ENCODE measurements at places on chromosomes 5 and 9.
A peak's percentile ranks its signal among the peaks of the same experiment; 100 is the strongest.

DNA sequence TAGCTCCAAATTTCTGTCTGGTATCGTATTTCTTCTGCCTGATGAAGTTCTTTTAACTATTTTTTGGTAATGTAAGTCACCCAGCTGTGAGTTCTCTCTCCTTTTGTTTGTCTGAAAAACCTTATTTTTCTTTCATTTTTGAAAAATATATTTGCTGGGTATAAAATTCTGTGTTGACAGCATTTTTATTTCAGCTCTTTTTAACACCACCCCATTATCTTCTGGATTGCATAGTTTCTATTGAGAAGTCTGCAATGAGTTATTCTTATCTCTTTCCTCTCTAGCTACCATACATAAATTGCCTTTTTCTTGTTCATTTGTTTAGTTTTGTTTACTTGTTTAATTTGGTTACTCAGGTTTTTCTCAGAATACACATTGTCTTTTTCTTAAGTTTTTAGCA is 109.1 kb downstream of the NSG2 start:
- no peak for DNase-seq

DNA sequence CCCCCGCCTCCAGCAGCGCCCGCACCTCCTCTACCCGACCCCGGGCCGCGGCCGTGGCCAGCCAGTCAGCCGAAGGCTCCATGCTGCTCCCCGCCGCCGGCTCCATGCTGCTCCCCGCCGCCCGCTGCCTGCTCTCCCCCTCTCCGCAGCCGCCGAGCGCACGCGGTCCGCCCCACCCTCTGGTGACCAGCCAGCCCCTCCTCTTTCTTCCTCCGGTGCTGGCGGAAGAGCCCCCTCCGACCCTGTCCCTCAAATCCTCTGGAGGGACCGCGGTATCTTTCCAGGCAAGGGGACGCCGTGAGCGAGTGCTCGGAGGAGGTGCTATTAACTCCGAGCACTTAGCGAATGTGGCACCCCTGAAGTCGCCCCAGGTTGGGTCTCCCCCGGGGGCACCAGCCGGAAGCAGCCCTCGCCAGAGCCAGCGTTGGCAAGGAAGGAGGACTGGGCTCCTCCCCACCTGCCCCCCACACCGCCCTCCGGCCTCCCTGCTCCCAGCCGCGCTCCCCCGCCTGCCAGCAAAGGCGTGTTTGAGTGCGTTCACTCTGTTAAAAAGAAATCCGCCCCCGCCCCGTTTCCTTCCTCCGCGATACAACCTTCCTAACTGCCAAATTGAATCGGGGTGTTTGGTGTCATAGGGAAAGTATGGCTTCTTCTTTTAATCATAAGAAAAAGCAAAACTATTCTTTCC is 19.3 kb downstream of the CDKN2A start:
- no peak for DNase-seq

DNA sequence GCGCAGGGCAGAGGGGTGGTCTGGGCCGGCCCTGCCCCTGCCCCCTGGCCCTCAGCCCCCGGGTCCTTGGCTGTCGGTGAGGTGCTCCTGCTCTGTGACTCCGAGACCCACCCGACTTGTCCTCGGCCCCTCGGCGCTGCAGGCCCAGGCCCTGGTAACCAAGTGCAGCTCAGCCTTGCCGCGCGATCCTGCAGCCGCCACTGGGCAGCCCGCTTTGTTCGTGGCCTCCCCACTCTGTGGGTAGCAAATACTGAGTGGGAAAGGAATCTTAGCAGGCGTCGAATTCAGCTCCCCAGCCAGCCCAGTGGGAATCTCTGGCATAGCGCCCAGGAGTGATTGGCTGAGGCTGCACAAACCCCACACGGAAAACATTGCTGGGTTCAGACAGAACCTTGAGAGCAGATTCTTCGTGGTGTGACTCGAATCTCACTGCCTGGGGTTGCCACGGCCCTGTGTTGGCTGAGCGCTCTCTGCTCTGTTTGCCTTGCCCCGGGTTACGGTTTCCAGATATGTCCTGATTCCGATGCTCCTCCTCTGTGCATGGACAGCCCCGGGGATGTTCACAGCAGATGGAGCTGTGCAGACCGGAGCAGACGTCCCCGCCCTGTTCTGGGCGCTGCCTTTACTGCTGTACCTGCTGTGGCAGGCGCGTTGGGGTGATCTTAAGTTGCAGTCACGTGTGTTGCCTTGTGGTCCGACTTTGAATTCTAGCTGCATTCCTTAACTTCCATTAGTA is 13.4 kb upstream of the EXOC3 start:
- no peak for DNase-seq

DNA sequence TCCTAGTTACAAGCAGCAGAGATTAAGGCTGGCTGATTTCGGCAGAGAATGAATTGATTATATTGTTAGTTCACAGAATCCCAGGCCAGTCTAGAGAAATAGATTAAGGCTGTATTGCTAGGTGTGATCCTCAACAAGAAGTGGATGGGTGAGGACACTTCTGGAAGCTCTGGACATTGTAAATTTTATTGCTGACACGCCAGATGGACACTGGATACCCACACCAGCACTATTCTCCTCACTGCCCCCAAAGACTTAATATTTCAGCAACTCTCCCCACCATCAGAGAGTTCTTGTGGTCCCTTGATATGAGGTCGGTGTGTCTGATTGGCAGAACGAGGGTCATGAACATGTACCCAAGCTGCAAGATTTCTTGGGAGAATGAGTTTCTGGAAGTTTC is 171.6 kb upstream of the EGFLAM start:
- no peak for DNase-seq

DNA sequence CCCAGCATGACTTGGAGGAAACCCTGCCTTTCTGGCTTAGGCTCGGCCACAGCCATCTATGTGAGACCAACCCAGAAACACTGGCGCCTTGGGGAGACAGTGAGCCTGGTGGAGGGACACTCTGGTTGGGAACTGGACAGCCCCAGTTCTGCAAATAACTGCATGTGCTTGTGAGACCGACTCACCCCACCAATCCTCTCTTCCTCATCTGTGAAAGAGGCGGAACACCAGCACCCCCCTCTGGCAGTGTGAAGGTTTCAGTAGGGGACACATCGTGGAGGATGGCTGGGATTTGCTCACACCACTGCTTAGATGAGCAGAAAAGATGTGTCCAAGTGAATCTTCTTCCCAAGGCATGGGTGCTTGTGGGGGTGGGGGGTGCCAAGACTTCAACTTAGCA is 43.4 kb upstream of the N4BP3 start:
- DNase-seq, result peak; percentile 24

DNA sequence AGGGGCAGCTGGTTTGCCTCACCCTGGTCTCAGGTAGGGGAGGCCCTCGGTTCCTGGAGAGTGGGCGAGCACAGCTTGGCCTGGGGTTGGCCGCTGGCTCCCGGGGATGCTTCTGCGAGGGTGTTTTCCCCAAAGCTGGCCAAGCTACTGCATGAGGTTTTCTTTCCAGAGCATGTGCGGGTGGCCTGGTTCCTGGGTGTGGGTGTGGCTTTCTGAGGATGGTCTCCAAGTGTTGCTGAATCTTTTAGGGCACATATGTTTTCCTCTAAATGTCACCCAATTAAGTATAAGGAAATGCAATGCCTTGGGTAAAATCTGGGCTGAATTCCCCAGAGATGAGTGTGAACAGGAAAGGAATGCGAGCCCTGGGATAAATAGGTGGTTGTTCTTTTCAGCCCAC is 115.8 kb upstream of the ICE1 start:
- DNase-seq, result no peak

DNA sequence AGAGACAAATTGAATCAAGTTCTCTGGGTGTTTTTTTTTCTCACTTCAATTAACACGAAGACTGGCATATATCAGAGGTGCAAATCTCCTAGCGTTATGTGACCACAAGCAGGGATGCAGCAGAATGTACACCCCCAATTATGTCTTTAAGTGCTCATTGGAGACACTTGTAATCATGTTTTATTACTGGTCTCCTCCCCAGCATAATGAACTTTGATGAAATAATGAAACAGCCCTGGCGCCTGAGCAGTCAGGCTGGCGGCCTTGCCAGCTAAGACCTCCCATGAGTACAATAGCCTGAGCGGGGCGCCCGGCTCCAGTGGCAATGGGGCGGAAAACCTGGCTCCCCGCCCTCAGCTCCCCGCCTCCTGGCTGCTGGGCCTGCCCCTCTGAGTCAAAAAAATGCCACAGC is 209.4 kb upstream of the MSX2 start:
- no peak for DNase-seq

DNA sequence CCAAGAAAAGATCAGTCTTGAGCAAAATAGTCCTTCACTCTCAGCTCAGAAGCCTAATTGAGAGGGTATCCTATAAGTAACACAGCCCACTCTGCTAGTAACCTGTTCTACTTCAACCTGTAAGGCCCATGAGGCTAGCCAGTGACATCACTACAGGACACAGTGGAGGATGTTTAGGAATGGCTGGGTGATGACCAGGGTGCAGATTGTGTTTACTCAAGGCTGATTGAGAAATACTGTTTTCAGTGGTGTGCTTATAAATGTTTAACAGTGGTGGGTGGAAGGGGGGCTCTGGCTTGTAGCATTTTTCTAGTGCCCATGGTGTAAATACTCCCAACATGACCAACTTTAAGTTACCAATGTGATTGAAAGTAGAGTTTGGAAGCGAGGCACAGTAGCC is 159.8 kb upstream of the CCDC152 start:
- no peak for DNase-seq

GRCh38 chr9:113823421-113823820 is 52.7 kb upstream of the ZNF618 start:
- no peak for DNase-seq

DNA sequence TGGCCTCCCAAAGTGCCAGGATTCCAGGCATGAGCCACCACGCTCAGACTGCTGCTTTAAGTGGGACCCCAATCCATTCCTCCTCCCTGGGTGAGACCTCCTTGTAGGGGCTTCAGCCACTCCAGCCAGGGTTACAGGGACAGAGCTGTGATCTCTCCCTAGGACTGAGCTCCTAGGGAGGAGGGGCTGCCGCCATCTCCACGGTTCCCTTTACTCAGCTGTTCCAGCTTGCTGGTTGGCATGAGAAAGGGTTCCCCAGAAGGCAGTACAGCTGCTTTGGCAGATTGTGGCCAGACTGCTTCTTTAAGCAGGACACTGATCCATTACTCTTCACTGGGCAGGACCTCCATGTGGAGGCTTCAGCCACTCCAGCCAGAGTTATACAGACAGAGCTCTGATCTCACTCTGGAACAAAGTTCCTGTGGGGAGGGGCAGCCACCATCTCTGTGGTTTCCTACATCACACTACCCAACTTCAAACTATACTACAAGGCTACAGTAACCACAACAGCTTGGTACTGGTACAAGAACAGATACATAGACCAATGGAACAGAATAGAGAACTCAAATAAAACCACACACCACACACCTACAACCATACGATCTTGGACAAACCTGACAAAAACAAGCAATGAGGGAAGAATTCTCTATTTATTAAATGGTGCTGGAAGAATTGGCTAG is 7.2 kb downstream of the INSL6 start:
- DNase-seq, result no peak

- DNase-seq, result no peak
Observed at GRCh38 chr5:59789197-59789596, 104.3 kb downstream of the PDE4D start.

DNA sequence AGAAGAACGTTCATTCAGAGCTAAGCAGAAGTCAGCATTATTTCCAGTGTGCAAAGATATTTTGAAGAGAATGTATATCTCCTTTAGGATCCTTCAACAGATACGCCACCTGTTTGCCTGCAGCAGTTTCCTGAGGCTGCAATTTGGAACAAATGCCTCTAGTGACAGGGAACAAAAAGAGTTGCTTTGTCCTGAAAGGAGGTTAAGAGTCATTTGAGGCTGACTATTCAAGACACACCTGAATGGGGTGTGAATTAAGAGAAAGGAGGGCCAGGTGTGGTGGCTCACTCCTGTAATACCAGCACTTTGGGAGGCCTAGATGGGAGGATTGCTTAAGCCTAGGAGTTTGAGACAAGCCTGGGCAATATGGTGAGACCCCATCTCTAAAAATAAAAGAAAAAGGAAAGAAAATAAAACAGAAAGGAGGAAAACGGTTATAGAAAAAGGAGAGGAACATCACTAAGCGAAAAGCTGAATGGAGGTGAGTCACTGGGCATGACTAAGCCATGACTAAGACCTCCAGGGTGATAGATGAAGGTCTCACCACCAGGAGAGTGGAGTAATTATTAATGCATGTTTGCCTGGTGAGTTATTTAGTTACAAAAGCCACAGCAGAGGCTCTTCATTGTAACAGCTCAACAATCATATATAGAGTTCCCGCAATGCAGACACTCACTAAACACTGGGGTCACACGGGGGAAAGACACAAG is 255.2 kb upstream of the TNC start:
- DNase-seq, result no peak

GRCh38 chr5:171738501-171738900 is 47.1 kb upstream of the SMIM23 start:
- DNase-seq, result no peak

DNA sequence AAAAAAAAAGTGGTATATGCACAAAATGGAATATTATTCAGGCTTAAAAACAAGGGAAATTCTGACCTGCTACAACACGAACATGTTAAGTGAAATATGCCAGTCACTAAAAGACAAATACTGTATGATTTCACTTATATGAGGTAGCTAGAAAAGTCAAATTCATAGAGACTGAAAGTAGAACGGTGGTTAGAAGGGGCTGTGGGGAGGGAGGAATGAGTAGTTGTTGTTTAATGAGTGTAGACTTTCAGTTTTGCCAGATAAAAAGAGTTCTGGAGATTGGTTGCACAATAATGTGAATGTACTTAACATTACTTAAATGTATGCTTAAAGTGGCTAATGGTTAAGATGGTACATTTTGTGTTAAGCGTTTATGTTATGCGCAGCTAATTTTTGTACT is 79.5 kb upstream of the IL12B start:
- DNase-seq, result peak; percentile 59

- no peak for DNase-seq
Observed at GRCh38 chr9:5095795-5096194, 89.6 kb downstream of the INSL6 start.

- DNase-seq, result no peak
Observed at GRCh38 chr5:71892641-71893365, 173.7 kb downstream of the CARTPT start.

GRCh38 chr5:13045897-13046551 is 898.5 kb downstream of the DNAH5 start:
- no peak for DNase-seq

GRCh38 chr9:97666907-97667686 is 30.0 kb downstream of the XPA start:
- DNase-seq, result no peak

GRCh38 chr5:148864113-148864841 is 37.9 kb downstream of the ADRB2 start:
- no peak for DNase-seq

- no peak for DNase-seq
Observed at GRCh38 chr5:132010645-132010988, 841 bp downstream of the ACSL6 start.

DNA sequence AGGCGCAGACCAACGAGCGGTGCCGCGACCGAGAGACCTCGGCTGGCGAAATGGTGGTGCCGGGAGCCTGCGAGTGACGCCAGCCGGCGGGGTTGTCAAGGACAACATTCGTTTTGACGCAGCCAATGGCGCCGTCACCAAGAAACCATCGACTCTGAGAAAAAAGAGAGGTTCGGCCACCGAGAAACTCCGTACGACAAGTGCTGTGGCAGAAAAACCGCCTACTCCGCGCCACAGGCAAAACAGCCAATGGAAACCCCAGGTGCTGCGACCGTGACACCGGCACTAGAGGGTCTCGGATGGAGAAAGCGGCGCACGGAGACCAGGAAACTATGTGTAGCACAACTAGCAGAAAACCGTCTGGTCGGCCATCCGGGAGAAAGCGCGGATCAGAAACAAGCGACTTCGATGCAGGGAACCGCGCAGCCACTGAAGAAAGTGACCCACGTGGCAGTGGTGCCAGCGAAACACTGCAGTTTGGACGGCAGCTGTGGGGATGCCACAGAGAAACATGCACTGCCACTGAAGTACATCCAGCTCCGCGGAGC is 88.8 kb downstream of the ANXA2R start:
- peak; percentile 87 for DNase-seq
